ENCODE measurements at places on chromosomes 11 and 22.
A peak's percentile ranks its signal among the peaks of the same experiment; 100 is the strongest.

DNA sequence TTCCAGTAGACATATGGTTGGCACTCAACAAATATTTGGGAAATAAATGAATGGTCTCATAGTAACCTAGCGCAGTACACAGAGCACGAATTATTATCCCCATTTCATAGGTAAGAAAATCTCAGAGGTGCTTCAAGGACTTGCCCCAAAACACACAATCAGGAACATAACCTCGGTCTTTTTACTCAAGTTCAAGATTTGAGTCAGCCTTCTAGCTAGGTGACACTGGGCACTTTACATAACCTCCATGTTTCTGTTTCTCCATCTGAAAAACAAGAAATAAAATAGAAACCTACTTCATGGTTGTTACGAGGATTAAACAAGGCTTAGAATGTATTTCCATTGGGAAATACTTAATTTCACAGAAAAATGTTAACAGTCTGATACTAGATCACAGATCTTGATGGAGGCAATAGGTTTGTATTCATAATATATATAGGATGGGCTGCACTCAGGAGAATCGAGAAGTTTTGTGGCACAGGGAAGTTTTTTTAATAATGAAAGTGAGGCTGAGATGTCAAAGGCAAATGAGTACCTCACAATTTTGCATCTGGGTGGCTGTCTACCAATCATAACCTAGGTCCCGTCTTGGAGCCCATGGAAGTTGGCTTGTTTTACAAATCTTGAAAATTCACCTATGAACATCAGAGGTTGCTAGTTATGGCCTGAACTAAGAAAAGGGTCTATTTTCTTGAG, 147.4 kb upstream of the ZC3H12C start:
- no peak for DNase-seq

GRCh38 chr11:67002297-67002913, 20.5 kb upstream of the SYT12 start:
- no peak for DNase-seq

DNA sequence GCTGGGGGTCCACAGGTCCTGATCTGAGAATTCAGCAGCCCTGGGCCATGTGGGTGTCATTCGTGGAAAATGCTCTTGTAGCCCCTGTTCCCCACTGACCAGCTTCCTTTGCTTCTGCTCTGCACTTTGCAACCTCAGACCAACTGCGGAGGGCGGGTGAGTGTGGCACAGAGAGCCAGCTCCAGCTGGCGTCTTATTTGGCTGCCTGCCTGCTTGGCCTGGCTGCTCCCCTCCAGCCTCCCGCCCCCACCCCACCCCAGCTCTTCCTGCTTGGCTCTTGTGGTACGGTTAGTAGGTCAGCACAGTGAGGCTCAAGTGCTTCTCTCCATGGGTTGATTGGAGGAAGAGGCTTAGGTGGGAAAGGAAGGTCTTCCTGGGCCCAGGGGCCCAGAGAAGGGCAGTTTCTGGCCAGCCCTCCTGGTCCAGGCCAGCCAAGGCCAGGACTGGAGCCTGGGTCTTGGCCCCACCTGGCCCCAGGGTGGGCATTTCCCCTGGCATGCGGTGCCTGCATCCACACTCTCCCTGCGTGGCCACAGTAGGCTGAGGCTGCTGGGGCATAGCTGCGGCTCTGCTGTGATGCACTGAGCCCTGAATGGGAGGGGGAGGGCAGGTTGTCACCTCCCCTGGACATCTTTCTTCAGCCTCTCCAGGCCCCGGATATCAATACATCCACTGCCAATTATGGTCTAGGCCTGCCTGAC, 26.5 kb downstream of the MYO7A start:
- peak; percentile 54 for DNase-seq

- no peak for DNase-seq
Measured at GRCh38 chr11:18563090-18563730, 25.3 kb downstream of the UEVLD start.

- DNase-seq, result no peak
Measured at GRCh38 chr11:134613646-134614045, 201.6 kb upstream of the B3GAT1 start.

DNA sequence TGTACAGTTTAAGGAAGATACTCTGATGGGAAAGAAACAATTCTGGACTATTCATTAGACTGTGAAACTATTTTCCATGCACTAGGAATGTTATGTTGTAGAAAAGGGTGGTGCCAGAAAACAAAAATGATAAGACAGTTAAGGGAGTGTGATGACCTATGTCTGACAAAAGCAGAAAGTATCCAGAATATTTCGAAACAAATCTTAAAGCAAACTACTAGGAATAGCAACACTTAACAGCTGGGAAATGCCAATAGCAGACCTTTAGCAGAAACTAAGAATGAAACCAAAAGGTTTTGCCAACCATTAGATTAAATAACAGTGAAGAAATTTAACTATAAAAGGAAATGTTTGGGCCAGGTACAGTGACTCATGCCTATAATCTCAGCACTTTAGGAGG, 3.3 kb upstream of the ARHGAP20 start:
- no peak for DNase-seq

GRCh38 chr22:31230871-31231621, 18.9 kb downstream of the LIMK2 start:
- no peak for DNase-seq

DNA sequence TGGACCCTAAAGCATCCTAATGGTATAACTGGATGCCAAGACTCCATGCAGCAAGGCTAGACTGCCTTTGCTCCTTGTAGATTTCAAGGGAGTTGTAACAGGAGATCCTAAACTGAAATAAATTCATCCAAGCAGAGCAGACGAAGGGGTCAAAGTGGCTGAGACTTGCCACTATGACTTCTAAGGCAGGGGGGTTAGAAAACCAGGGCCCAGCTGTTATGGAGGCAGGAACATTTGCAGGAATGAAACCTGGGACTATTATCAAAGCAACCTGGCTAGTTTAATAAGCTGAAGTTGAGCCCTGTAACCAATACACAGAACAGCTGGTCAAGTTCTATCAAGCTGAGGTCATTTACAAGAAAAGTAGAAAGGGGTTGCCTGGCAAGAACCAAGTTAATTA, 122.2 kb upstream of the TRPC6 start:
- no peak for DNase-seq

DNA sequence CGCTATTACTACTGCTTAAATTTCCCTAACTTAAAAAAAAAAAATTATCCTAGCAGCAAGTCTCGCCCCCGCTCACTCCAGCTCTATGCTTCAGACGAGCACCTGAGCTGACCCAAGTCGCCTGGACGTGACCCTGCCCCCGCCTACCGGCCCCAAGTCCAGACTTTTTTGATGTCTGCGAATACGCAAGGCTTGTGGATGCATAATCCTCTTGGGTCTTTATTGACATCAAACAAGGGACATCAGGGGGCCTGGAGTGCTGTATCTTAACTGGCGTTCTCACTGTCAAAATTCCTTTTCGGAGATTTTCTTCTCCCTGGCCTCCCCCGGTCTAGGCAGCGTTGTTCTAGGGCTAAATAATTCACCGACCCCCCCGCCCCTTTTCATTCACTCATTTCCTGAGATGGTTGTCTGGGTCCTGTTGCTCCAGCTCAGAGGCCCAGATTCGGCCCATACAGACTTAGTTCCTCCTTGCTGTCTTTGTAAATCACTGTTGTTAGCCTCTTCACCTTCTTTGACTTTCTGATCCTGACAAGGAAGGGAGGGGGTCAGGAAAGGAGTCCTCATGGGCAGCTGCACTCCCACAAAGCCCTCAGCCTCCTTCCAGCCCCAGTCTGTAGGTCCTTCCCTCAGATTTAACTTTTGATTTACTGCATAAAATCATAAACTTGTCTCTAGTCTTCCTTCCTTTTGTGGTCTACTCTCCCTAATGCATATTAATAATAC, 601 bp upstream of the LRP4 start:
- DNase-seq, result no peak

GRCh38 chr11:125332821-125333220, 163.2 kb downstream of the FEZ1 start:
- no peak for DNase-seq

DNA sequence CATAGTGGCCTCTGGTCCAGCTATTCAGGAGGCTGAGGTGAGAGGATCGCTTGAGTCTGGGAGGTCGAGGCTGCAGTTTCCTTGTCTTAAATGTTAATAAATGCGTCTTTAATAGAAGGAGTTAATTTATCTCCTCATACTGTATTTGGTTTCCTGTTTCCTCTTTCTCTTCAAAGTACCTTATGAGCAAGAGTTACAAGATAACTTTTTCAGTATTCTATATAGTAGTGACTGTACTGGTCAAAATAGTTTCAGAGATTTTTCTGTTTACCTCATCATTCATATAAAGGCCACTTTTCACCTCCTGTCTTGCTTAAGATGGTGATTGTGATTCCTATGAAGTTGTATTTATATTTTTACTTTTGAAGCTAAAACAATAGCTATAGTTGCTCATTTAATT, 50.9 kb downstream of the MCAM start:
- DNase-seq, result no peak

GRCh38 chr22:48362721-48363404, 1464.8 kb downstream of the BRD1 start:
- no peak for DNase-seq

DNA sequence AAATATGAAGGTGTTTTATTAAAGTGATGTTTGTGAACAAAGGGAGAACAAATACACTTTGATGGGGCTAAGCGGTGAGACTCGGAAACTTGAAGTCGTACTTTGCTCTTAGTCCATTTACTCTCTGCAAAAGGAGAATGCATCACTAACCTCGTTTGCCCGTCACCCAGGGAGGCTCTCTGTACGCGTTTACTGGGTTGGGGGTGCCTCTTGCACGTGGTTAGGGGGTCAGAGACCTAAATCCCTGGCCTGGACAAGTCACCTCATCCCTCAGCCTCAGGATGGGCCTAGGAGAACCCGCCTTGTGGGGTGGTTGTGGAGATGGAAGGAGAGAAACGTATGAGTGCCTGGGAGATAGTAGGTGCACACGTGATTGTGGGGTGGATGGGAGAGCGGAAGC, 803 bp upstream of the IFT27 start:
- DNase-seq, result no peak

- DNase-seq, result no peak
Measured at GRCh38 chr22:49271831-49272230, 555.8 kb downstream of the BRD1 start.

GRCh38 chr11:117799634-117800033, 2.6 kb upstream of the DSCAML1 start:
- no peak for DNase-seq

DNA sequence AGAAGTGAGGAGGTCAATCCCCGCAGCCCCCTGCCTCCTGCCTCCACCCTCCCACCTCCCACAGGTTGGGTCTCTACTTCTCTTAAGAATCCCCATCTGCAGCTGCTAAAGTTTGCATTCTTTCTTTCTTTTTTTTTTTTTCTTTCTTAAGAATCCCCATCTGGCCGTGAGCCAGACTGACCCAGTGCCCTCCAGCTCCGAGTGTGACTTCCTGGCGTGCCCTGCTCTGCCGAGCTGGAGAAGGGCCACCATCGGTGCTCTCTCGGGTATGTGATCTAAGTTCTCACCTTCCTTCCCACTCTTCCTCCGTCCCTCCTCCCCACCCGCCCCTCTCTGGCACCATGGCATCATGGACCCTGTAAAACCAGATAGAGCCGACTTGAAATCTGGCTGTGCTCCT, 66.7 kb upstream of the LMO1 start:
- no peak for DNase-seq

DNA sequence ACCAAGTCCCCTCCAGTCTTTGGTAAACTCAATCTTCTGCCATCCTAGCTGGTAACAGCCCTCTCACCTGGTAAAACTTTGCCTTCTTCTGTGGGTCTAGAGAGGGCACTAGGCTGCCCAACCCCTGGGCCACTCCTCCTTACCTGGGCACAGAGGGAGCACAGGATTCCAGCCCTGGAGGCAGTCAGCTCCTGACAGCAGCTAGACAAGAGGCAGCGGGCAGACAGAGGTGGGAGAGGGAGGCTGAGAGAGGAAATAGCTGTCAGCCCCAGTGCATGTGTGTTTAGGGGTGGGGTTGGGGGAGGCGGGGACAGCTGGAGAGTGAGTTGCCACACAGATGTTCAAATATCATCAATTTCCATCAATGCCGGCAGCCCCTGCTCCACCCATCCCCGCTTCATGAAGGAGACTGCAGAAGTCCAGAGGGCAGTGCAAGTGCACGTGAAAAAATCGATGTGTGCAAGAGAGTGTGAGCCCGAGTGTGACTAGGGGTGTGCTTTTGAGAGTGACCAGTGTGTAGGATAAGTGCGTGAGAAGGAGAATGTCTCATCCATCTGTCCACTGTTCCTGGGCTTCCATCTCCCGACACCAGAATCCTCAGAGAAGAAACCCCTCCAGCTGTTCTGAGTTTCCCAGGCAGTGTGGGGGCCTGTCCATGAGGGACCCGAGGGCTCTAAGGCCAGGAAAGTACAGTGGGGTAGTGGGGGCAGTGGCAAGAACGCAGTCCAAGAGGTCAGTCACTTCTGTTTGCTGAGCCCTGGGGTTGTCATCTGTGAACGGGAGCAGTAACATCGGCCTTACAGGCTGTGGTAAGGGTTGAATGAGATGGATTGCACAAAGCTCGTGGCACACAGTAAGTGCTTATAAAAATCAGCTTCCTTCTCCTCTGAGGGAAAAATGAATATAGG, at the start of gene PTGDR2:
TSS of gene PTGDR2 (minus strand) at position 225 of the 908 bp plus-strand sequence. CDS start 2,228 bp downstream, outside the sequence.
- no peak for DNase-seq

GRCh38 chr11:8829556-8829955, 81.4 kb upstream of the AKIP1 start:
- no peak for DNase-seq

GRCh38 chr11:73393479-73394415, 17.5 kb downstream of the RELT start:
- DNase-seq, result peak; percentile 23

DNA sequence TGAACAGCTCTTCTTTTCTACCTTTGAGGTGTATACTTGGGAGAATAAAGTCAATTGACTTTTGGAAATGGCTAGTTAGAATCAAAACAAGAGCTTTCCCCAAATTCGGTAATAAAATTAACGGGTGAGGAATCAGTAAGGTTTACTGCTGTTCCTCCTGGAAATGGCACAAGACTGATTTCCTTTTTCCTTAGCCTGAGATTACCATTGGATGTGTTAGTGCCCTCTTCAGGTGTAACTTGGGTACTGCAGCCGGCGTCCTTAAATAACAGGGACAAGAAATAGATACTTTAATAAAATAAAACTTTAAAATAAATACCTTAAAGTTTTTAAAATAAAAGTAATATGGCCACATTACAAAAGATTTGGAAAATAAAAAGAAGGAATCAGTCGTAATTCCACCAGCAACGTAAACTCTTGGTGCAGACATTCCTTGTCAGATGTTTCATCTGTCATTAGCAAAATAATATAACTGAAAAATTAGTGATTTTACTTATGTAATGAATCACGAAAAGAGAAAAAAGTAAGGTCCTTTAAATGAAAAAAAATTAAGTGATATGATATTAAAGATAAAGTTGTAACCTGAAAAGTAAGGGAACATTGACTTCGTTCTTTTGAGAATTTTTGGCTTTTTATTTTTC, 29.7 kb downstream of the ZFTA start:
- peak; percentile 85 for DNase-seq

DNA sequence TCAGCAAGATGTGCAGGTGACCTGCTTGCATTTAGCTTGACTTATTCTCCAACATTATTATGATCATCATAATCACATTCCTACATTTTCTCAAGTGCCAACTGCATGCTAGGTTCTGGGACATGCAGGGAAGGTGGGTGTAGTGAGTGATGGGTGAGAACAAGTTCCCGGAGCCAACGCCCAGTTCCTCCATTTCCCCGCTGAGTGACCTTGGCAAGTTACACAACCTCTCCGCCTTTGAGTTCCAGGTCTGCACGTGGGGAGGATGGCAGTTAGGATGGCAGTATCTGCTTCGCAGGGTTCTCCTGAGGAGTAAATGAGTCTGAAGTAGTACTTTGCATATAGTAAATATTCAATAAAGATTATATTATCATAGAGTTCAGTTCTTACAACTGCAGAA, 140.3 kb downstream of the GRIK4 start:
- DNase-seq, result no peak
